ENCODE measurements at places on chromosomes 7 and 10. TPM values are rescaled to one million over a fixed set of nuclear protein-coding genes. Genes with fewer than 3 reads are reported as not detected.

GRCh38 chr10:119801998-119802538 lies 70.6 kb downstream of the MCMBP start:
- DNase-seq, result no peak

STEAP2 gene
- 9.2 TPM for total RNA-seq

KIAA1549 gene
- total RNA-seq, result 0.60 TPM

GRCh38 chr10:66238343-66238742 lies 687.5 kb upstream of the LRRTM3 start:
- DNase-seq, result no peak

GRCh38 chr10:43981232-43981631 lies 332.6 kb upstream of the ZNF32 start:
- no peak for DNase-seq

DNA sequence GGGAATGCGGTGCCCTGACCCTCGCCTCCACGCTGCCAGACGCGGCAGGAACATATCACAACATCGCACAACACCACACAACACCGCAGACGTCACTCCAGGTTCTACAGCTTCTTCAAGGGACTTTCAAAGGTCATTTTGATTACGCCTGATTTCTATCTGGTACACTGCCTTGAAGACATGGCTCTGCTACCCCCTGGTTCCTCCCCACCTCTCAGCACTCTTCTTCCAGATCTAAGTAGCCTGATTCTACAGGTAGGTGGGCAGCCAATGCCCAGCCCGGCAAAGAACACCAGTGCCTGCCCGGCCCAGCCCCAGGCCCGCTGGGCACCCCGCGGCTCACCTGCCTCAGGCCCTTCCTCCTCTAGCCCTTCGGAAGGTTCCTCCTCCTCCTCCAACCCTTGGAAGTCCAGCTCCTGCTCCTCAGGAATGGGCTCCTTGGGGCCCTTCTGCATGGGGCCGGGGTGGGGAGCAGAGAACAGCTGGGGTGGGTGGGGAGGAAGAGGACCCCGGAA lies 8.4 kb downstream of the GIGYF1 start:
- no peak for DNase-seq

DNA sequence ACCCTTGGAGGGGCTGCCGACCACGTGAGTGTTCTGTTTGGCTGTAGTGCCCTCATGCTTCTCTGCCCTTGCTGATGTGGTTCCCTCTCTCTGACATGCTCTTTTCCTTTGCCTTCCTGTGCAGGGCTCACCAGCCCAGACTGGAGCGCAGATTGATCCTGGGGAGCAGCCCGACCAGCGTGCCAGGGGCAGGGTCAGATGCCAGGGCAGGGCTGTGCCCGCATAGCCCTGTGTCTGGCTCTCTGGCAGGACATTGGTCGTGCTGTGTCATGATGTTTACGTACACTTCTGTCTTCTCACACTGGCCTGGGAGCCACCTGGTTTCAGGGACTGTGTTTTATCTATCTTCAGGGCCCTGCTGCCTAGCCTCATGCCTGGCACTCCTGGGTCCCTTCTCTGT lies 300.8 kb downstream of the CAMK1D start:
- no peak for DNase-seq

- no peak for DNase-seq
Measured at GRCh38 chr7:139749545-139749944, 28.3 kb downstream of the HIPK2 start.

GRCh38 chr7:68125168-68125567 lies 1128.5 kb downstream of the TYW1 start:
- no peak for DNase-seq

- no peak for DNase-seq
Measured at GRCh38 chr10:85547460-85548023, 819.1 kb downstream of the GRID1 start.

DNA sequence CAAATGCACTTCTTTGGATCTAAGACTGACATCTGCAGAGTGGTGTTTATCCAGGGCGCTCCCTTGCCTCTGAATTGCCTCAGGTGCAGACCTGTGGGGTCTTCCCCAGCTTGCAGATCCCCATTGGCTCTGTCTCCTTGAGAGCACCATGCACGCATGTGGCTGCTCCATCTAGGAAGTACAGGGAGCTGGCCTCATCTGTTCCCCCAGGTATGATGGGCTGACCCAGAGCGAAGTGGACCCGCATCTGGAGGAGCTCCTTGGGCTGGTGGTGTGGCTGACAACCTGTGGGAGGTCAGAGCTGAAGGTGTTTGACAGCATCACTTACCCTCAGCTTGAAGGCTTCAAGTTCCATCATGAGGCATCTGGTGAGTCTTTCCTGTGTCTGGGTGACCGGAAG lies 44.5 kb downstream of the WDFY4 start:
- no peak for DNase-seq

AKR1C4 gene
- total RNA-seq, result not detected

GRCh38 chr7:112081778-112082177 lies 124.4 kb downstream of the DOCK4 start:
- no peak for DNase-seq

SND1 gene
- 64.3 TPM for total RNA-seq
